ENCODE measurements at places on chromosomes 12 and 14.

GRCh38 chr14:69041783-69042182 is 62.7 kb upstream of the ACTN1 start:
- DNase-seq: no peak

DNA sequence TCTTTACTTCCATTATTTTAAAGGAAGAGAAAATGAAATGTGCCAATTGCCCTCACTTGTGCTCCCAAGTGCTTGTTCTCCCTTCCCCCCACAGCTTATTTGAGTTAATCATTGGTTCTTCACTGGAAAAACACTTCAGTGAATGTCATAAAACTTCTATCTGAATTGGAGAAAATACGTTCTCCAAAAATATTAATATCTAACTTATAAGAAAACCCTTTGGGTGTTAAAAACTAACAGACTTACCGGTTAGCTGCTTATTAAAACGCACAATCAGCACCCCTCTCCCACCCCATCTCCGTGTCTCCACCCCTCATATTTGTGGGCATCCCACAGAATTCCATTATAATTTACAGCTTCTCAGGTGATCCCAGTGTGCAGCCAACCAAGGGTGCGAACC is 31.7 kb downstream of the PLEKHA5 start:
- DNase-seq: no peak

GRCh38 chr12:48602192-48602989 is 32.5 kb upstream of the LALBA start:
- DNase-seq: no peak

GRCh38 chr14:37658156-37658555 is 62.7 kb downstream of the TTC6 start:
- DNase-seq: no peak

DNA sequence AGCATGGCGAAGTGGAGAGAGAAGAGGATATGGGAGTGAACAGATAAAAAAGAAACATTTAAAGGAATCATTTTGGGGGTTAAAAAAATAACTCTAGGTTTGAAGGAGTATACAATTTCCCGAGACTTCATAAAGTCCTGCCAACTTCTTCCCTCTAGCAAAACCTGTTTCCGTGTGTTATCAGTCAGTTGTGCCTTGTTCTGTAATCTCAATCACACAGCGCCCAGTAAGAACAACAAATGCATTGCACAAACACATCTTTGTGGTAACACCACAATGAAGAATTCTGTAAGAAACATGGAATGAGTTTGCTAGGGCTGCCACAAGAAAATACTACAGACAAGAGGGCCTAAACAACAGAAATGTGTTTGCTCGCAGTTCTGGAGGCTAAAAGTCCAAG is 144.7 kb upstream of the FUT8 start:
- DNase-seq: no peak

- peak; percentile 21 for DNase-seq
Measured at GRCh38 chr14:74425525-74426201, 347 bp downstream of the SYNDIG1L start.

DNA sequence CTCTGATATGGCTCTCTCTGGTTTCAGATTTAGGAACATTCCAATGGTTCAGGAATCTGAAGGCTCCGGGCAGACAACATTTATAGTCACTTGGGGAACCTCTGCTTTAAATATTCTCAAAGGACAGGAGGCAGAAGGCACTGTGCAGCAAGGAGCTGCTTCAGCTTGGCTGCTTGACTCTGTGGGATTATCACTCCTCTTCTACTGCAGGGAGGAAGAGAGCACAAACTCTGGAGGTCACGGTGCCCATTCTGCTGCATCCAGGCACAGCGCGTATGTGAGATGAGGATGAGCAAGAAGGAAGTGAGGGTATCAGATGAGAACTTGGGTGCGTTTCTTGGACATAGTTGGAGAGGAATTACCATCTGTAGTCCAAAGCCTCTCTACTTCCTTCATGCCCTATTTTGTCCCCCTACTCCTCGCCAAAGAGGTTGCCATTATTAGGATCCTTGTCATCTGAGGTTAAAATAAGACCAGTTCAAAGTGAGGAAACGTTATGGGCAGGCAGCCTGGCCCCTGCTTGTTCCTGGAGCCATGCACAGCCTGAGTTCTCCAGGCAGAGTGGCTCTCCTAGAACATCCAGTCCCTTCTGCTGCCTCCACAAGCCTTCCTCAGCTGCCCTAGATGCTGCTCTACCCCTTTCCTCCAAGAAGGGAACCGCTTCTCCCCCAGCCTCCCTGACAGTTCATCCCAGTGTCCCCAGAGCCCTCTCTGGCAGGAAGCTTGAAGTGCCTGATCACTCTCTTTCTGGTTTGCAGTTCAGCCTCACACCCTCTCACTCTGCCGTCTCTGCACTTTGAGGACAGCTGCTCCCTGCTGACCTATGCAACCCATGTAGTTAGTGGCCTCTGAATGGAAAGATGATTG is 12.5 kb downstream of the FGF6 start:
- no peak for DNase-seq

DNA sequence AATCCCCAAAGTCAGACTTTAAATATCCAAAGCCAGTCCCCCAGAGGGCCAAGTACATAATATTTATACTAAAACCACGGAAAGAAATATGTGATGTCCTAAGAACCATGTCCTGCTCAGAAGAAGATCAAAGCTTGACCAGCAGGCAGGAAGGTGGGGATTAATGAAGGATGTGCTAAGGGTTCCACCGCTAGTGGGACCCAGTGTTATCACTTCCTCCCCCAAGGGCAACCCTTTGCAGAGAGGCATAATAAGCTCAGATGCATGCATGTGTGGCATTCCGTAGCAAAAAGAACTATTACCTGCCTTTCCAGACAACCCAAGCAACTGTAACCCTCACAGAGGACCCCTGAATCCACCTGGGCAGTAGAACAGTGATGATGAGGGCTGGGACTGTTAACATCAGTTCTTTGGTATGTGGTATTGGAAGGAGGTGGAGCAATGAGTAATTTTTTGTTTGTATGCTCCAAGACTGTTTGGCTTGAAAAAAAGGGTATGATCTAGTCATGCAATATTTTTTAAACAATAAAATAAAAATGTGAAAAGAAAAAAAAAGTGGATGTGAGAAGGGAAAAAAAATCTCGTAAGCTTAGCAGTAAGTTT is 71.7 kb upstream of the ETV6 start:
- no peak for DNase-seq

DNA sequence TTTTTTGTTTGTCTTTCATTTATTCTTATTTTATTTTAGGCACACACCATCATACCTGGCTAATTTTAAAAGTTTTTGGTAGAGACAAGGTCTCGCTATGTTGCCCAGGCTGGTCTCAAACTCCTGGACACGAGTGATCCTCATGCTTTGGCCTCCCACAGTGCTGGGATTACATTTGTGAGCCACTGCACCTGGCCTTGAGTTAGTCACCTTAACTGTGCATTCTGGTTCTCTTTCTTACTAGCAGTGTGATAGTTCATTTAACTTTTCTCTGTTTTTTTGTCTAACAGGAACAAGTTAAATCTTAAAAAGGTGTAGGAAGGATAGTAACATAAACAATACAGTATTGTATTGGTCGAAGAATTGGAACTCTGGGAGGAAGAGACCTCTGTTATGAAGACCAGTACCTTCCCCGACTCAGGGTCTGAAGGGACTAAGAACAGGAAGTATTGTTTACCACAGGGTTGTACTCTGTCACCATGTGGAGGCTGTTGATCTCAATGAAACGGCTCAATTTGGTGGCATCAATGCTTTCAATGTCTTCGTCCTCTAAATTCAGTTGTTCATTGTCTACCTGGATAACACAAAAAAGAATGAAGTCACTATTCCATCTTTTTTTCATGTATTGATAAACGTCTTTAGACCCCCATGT is 17.7 kb downstream of the ERP27 start:
- no peak for DNase-seq

DNA sequence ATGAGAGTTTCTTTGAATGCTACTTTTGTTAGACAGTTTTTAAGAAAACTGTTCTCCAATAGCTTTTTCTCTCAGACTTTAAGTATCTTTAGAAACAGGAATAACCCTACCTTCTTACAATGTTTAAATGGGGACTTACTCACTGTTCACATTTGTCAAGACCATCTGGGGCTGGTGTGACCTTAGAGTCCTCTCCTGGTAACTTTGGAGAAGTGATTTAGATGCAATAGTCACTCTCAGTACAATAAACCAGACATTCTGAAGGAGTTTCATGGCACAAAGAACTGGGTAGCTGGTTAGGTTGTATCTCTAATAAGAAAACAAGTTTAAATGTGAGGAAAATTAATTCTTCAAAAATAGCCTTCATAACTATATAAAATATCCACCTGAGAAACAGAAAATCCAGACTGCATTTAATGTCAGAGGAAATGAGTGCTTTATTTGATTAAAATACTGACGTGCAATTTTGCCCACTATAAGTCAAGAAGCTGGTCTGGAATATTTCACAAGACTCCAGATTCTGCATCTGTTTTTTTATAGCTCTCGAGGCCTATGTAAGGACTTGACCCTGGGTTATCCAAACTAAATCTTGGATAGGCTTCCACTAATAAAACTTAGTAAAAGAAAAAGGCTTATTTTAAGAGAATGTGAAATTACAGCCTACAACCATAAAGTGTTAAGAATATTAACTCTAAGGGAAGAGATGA is 108.7 kb downstream of the PTGER2 start:
- DNase-seq: no peak

- DNase-seq: no peak
Measured at GRCh38 chr12:105805730-105806399, 332.9 kb downstream of the NUAK1 start.

- no peak for DNase-seq
Measured at GRCh38 chr12:95600567-95600966, 49.3 kb upstream of the USP44 start.
